ENCODE measurements at places on chromosomes 2 and 18.

DNA sequence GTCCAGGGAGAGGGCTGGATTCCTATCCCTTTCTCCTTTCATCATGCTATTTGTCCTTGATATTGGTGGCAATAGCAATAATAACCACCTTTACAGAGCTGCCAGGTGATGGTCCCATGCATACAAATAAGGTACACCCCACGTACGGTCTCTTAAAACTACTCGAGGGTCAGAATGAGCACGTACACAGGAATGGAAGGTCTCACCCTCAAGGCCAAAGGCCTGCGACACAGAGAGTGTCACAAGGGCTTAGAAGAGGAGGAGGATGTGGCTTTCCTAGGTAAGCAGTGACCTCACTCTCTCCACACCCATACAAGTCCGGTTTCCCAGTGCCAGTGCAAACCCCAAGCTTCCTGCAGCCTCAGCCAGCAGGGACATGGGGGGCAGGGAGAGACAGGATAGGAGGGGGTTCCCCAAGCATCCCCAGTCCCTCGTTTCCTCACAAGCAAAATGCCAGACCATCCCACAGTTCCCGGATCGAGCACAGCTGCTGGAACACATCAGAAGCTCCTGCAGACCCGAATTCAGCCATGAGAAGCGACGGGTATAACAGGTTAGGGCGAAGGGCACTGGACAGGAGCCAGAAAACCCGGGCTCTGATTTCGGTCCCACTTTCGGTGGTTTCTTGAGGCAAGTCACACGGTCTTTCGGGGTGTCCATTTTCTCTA is 49.2 kb downstream of the PLB1 start:
- DNase-seq: peak; percentile 9

DNA sequence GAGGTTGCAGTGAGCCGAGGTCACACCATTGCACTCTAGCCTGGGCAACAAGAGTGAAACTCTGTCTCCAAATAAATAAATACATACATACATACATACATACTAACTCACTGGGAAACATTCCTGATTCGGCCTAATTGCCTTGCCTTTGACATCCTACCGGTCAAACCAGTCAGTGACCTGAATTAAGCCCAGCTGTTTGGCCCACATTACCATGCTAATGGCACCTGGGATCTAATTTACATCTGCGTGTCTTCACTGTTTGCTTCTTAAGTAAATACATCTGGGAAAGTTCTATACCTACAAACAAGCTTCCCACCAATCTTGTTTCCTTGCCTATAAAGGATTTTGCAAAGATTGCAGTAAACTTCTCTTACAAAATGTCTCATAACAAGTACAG is 230.2 kb upstream of the ZC3H15 start:
- no peak for DNase-seq

DNA sequence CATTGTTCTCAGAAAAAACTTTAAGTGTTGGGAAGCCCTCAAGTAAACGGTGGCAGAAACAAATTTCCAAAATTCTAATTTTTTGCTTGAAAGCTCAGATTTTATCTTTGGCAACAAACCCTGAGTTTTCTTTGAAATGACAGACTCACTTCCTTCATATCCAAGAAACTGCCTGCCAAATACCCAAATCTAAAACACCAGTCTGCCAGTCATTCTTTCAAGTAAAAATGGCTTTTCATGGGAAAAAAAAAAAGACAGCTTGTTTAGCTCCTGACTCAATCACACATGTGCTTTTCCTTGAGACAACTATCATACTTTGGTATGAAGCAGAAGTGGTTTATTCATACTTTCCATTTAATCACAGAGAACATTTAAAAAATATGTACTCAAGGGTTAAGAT is 40.6 kb upstream of the CSRNP3 start:
- DNase-seq: no peak

GRCh38 chr2:238955648-238956531 is 108.0 kb downstream of the TWIST2 start:
- no peak for DNase-seq

DNA sequence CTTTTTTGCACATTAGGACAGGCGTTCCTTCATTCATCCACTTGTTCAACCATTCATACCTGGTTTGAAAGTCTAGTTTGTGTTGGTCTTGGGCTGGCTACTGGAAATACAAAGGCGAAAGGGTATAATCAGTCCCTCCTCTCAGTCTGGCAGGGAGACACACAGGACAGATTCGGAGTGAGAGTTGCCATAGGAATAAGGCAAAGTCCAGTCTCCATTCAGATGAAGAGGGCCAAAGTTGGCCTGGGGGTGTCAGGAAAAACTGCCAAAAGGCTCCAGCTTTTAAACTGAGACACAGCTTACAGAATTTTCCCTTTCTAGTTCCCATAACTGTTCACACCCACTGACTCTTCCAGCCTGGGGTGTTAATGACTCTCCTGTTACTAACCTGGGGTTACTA is 96.3 kb upstream of the AQP4 start:
- no peak for DNase-seq

DNA sequence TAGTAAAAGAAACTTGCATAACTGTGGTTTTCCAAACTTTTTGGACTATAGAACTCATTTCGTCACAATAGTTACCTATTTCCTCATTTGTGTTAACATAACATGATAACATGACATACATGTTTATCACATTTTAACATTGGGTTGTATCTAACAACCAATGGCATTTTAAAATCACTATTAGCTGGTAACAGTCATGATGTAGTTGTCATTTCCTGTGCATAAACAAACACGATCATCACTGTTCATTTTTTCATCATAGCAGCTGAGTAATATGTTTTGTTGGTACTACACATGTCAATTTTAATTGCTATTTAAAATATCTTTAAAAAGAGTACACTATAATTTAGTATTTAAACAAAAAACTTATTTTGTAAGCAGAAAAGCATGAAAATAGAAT is 402.4 kb downstream of the SATB2 start:
- no peak for DNase-seq

DNA sequence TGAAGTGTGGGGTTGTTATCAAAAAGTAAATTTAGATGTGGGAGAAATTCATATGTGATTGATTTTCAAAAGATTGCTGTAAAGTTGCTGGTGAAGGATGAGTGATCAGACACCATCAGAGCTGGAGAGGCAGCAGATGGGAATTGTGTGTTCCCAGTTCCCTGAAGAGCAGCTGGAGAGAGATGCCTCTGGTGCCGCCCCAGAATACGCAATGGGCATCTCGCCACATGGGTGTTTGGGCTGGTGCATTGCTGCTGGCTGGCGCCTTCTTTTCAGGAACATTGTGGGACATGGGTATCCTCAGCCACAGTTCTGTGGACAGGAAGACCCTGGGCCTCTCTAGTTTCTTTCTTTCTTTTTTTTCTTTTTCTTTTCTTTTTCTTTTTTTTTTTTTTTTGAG is 11.9 kb downstream of the ATG4B start:
- DNase-seq: no peak

GRCh38 chr2:25614711-25615110 is 58.7 kb downstream of the DTNB start:
- no peak for DNase-seq

DNA sequence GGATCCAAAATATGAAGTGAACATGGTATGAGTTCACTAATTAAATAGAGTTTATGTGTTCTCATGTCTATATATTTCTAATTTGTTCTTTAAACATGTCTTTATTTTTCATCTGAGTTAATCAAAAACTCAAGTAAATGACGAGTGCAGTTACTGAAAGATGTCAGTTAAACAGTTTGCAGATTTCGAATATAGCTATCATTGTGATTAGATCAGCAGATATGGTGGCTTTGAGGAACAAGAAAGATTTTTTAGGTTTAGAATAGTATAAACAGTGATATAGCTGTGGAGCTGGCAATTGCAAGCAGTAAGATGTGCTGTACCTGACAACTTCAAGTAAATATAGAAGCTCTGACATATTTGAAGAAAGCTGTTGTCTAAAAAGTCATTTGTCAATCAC is 49.7 kb downstream of the TANK start:
- DNase-seq: no peak

GRCh38 chr2:14932285-14932684 is 299.8 kb downstream of the LRATD1 start:
- no peak for DNase-seq

DNA sequence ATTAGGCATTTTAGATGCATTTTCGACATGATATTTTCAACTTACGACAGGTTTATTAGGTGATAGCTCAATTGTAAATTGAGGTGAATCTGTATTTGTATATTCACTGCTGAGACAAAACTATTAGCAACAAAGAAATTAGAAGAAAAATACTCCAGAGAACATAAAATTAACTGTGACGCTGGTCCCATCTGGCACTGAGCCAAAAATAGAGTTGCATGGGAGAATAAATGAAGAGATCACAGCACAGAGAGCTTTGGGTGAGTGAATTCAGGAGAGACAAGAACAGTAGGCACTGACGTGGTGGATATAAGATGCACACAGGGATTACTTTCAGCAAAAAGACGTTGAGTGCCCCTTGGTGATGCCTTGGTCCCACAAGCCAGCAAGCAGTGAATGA is 306.2 kb upstream of the RAB6C start:
- DNase-seq: no peak

DNA sequence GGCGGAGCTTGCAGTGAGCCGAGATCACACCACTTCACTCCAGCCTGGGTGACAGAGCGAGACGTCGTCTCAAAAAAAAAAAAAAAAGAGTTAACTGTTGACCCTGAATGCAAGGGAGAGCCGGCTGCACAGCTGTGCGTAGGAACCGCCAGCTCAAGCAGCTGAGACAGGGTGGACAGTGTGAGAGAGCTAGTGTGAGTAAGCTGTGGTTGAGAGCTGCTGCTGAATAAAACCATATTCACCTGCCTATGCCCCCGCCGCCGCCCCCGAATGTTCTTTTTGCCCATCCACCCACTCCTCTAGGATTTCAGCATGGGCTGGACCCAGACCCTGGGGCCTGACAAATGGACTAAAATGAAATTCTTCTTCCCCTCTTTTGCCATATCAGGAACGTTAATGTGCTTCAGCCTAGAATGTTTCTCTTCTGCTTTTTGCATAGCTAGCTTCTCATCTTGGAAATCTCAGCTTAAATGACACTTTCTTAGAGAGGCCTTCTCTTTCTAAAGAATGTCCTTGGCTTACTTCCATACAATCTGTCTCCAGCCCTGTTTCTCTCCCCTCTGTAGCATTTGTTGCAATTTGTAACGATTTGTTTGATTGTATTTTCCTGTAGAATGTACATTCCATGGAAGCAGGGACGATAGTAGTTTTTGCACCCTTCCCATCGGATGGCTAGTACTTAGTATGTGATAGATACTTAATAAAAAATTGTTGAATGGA is 142.7 kb downstream of the KLHL14 start:
- no peak for DNase-seq

DNA sequence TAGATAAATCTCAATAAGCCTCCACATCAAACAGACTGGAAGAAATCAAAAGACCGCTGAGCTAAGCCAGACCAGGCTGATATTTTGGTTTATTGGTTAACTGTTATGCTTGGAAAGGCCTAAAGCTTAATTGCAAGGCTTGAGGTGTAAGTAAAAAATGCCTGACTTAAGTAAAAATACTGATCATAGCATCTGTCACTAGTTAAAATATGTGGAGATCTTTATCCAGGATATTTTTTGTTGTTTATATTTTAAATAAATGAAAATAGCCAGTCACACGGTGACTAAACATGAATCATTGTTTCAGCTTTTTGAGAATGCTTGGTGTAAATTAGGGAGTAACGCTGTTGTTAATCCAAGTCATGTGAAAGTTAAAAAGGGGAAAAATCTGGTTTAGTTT is 127.9 kb downstream of the THADA start:
- no peak for DNase-seq

DNA sequence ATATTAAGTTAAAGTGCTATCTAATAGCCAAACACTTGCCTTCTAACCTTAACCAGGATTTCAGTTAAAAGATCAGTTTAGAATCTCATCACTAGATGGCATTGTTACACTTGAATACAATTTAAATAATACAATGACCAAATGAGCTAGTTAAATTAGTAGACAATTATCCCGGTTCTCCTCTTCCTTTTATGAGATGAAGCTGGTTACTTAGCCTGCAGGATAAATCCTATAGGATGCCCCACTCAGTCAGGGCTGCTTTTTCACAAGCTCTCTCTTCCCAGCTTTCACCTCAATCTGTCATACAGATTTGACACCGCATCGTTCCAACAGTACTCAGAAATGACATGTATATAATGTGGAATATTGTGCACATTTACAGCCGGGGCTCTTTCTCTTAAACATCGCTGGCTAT is 678.8 kb downstream of the KCNJ3 start:
- no peak for DNase-seq

GRCh38 chr2:199943373-199943772 is 11.9 kb downstream of the TYW5 start:
- DNase-seq: no peak

Data from CD4-positive, alpha-beta T cell treated with Interleukin-6 at 100 ng/mL for 8 hours (primary cell).